D721Med (cell line): ENCODE measurements at places on chromosomes 6 and 20.

- no peak for DNase-seq
These were observed 46.0 kb downstream of the NUDT3 start for GRCh38 chr6:34346175-34347119.

- DNase-seq = no peak
These were observed 12.5 kb downstream of the ERMARD start for GRCh38 chr6:169763881-169764280.

GRCh38 chr20:41072915-41073314 is 44.3 kb downstream of the TOP1 start:
- DNase-seq = no peak

DNA sequence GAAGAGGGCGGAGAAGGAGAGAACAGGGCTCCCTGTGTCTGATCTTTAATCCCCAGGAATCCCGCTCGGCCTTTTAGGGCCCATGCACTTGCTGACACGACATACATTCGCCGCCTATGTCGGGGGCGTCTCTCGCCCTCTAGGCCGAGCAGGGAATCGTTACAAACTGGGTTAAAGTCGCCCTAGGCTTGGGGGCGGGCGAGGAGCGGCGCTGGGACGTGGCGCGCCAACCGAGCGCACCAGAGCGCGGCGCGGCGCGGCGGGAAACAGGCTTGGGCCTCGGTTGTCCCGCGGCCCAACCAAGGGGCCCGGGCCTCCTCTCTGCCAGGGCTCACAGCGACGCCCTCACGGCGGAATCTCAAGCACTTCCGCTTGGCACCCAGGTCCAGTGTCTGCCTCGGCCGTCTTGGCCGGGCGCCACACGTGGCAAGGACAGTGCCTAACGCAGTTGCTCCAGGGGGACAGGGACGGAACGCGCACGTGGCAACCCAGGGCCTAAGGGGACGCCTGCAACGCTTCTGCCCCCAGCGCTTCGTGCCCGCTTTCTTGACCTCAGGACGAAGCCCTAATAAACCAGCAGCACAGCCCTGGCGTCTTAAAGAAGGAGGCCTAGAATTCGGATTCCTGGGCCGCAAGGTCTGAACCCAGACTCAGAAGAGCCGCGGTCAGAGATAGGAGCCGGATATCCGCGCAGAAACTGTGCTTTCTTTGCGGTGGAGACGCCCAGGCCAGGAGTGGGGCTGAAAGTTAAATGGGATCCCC is 71.5 kb downstream of the NCR2 start:
- no peak for DNase-seq

- DNase-seq = no peak
These were observed 368.0 kb downstream of the TBC1D32 start for GRCh38 chr6:120966321-120966720.

- DNase-seq = no peak
These were observed 11.8 kb downstream of the NOL4L start for GRCh38 chr20:32573167-32573851.

DNA sequence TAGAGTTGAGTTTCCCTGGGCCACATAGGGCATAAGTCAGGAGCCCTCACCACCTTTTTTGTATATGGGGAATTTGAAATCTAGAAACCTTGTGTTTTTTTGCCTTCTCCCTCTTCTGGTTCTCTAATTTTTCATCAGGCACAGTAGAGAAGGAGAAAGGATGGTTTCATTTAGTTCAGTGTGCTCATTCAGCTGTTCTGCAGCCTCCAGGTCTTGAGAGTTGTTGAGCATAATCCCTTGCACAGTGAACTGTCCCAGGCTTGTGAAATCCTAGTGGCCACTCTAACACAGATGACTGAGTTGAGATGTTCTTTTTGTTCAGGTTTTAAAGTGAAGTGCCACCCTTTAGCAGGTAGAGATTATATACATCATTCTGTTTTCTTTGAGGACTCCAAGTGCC is 183.5 kb downstream of the CDKAL1 start:
- no peak for DNase-seq

GRCh38 chr6:125688138-125688537 is 61.3 kb upstream of the HEY2 start:
- DNase-seq = no peak

DNA sequence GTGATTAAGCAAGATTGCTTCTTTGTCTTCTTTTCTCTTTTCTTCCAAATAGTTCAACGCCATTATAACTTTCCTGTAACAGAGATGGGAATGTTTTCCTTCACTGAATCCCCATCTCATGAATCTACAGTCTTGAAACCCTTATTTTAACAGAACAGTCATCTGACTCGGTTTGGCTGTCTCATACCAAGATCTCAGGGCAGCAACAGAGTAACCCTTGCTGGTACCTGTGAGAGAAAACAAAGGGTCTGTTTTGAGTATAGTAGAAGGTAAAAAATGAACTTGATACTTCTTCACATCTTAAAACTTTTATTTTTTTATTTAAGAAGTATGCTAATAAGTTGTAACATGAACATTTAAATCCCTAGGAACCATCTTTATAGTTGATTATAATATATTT is 19.6 kb upstream of the DSE start:
- no peak for DNase-seq

- no peak for DNase-seq
These were observed 24.9 kb downstream of the COL21A1 start for GRCh38 chr6:56222499-56222898.

DNA sequence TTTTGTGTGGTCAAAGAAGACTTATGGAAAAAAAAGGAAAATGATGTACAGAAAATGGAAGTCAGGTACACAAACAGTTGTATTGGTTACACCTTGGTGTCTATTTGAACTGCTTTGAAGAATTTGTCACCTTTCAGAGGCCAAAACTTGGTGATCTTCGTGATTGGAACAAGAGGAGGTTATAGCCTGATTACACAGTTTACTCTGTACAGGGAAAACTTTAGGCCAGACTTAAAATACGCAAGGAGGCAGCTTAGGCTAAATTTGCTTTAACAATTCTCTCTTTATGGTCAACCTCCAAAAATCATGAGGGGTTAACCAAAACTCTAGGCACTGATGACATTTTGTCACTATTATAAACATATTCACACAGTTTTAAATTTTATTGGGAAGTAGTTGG is 353.7 kb downstream of the PRKN start:
- DNase-seq = no peak

DNA sequence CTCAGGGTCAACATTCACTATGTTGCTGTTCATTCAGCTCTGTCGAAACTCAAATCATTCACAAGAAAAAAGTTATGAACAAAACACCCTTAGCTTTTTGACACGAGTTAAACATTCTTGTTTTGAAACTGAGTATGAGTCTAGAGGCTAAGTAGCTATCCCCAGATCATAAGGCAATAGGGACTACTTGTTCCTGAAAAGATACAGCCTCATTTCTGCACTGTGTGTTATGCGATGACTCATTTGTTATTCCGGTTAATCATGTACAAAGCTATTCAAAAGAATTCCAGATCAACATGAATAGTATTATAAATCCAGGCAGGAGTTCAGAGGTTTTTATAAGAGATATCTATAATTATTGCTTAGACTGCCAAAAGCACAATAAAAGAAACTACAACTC is 908.0 kb downstream of the QKI start:
- DNase-seq = no peak

DNA sequence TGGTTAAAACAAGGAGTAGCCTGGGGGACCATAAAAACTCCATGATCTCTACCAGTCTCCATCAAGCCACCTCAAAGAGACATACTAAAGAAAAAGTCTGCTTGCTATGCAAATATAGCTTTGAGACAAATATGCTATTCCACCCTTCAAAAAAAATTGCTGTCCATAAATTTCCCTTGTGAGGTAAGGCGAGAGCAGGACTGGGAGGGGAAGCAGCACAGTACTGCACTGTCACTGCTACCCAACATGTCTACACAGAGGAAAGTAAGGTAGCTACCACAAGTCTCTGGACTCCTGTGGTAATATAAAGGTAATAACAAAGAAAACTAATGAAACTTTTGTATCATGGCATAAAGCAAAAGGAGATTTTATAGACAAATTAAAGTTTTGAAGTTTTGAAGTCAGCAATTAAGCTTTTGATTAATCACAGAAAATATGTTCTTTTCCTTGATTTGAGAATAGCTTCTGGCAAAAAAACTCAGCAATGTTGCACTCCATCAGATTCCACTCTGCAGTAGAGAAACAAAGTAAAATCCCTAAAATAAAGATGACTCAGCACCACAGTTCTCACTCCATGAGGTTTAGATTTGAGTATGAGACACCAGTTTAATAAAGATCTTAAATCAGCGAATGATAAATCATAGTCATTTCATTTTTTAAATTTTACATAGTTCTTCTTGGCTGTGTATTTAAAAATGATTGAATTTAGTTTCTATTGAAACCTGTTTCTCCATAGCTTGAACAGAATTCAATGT is 602.4 kb downstream of the COL12A1 start:
- DNase-seq = no peak

- DNase-seq = no peak
These were observed 25.2 kb downstream of the DLL1 start for GRCh38 chr6:170265655-170266054.

DNA sequence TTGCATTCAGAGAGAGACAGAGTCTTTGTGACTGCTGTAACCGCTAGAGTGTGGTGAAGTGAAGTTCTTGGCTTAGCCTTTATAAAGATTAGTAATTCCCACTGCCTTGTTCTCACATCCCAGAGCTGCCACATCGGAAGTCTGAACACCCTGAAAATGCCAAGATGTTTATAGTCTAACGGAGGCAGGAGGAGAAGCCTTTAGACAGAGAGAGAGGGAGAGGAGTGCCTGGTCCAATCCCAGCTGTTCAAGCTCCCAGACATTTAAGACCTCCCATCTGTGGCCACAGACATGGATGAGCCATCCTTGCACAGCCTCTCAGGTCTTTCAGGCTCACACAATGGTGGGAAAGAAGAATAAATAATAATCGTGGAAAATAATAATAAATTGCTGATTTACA is 1422.8 kb upstream of the EYS start:
- no peak for DNase-seq

DNA sequence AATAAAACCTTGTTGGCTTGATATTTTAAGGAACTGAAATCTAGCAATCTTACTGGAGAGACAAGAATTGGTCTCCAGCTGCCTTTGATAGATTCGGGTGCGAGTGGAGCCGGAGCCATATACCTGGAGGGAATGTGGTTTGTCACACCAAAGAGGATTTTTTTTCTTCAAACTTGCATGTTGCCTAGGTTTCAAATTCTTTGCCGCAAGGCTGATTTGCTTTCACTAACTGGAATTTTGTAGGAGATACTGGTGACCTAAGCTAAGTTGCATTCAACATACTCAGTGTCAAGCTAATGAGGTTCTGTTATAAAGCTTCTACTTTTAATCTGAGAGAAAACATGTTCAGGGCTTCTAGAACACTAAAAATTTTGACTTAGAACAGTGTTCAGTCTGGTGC is 39.7 kb upstream of the ASIP start:
- DNase-seq = no peak

- DNase-seq = no peak
These were observed 120.9 kb upstream of the IFNGR1 start for GRCh38 chr6:137339929-137340559.

GRCh38 chr20:47314647-47315338 is 41.7 kb downstream of the ZMYND8 start:
- no peak for DNase-seq
